ENCODE measurements at places on chromosomes 2 and 18.

DNA sequence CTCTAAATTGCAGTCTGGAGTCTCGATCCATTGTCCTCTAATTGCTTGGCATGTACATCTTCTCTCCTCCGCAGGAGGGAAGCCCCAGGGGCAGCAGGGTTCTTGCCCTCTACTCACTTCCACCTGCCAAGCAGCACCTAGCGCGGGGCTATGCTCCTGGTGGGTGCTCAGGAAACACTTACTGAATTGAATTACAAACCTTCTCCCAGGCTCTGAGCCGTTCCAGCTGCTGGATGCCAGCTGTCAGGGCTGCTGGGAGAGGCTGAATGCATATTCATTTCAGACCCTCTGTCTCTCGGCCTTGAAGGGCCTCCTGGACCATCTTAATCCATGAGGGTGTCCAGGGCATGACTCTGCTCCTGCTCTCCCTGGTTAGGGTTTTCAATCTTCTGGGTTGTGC lies 94.0 kb downstream of the CELF4 start:
- no peak for DNase-seq

DNA sequence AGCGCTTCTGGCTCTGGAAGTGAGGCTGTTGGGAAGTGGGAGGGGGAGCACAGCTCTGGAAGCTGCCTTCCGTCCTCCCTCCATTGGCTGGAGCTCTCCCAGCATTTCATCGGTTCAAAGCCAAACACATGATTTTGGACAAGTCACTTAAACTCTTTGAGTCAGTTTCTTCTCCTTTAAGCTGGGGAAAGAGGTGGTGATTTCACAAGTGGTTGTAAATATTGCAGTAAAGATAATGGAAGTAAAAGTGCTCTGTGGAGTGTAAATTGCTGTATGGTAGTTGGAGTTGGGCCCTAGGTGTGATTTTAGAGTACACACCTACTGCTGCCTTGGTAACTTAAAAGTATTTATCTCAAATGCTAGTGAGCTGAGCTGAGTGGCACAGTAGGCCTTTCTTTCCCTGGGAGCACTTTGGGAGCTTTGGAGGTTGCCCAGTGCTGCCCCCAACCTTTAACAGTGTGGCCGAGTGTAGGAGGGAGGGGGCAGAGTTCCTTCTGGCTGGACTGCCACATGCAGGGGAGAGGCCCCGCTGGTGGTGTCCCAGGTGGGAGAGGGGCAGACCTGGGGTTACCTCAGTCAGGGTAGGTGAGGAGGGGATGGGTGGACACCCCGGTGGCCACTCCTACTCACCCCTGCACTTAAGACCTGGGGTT lies 54.7 kb downstream of the ASAP2 start:
- DNase-seq: no peak

- no peak for DNase-seq
Measured at GRCh38 chr2:37096568-37096967, 12.2 kb downstream of the GPATCH11 start.

- peak; percentile 87 for DNase-seq
Measured at GRCh38 chr2:105324732-105325131, 4.8 kb downstream of the TGFBRAP1 start.

GRCh38 chr2:186543561-186544131 lies 46.2 kb upstream of the ITGAV start:
- peak; percentile 80 for DNase-seq

DNA sequence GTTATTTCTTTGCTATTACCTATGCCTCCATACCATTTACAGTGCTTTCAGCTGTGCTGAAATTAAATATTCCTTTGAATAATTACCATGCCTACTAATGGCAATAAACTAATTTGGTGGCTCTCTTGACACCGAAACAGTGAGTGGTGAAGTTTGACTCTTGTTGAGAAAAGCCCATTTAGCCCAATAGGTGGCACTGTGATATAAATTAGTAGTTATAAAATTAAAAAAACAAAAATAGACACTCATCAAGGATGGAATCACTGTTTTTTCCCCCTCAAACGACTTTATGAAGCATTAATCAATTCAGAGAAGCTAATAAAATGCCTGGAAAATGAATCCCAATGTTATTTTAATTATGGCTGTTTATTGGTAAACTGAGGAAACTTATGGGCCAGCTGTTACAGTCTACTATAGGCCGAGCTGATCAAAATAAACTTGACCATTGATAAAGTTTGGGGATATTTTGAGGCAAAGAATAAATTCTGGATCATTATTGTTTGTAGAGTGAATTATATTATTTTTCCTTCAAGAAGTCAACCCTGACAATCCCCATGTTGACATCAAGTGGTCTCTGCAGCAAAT lies 339.6 kb downstream of the TRIB2 start:
- DNase-seq: peak; percentile 12

DNA sequence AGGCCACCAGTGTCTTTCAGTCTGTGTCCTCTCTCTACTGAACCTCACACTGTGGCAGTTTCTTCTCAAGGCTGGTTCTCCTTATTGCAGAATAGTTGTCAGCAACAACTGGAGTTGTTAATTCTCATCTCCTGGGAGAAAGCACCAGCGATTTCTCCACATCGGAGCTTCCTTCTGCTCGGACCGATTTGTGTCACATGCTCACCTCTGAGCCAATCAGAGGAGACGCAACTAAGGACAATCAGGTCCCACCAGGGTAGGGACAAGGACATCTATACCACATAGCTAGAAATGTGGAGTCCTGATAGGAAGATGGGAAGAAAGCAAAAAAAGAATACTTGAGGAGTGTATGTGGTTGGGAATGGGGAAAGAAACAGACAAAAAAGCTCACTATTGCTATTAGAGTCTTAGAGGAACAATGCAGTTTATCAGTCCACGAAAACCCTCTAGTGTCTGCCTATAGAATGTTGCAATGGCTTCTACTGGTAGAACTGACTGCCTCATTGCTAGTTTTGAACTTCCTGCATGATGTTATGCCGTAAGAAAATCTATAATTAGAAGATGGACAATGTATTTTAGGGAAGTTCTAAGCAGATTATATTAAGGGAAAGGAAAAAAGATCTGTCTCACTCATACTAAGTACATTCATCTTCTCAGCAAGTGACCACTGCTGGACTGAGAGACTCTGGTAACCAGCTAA lies 169.7 kb downstream of the CDCA7 start:
- DNase-seq: no peak

- DNase-seq: no peak
Measured at GRCh38 chr2:70999362-70999761, 4.7 kb upstream of the TEX261 start.

DNA sequence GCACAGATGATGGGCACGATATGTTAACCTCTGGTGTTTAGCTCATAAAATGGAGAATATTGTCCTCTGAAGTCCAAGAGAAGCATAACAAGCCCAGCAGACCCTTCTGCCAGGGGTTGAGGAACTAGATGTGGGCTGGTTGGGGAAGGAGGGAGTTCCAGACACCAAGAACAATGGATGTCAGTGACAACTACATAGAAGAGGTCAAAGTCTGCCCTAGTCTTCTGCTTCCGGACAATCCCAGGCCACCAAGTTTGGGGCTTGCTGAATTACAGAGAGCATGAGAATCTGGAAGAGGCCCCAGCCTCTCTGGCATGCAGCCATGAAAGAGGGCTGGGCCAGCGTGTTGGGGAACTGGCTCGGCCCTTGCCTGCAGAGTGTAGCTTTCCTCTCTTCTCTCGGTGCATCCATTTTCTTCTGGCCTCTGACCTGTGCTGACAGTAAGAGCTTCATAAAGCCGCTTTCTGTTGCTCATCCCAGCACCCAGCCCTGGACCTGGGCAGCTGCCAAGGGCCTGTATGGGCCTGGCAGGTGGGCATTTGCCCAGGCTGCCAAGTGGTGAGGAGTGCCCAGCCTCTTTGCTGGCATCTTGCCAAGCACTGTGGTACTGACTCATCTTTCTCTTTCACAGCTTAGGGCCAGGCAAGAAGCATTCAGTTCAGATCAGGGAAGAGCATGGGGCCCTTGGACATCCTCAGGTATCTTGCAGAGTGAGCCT lies 14.6 kb upstream of the LAPTM4A start:
- peak; percentile 65 for DNase-seq

DNA sequence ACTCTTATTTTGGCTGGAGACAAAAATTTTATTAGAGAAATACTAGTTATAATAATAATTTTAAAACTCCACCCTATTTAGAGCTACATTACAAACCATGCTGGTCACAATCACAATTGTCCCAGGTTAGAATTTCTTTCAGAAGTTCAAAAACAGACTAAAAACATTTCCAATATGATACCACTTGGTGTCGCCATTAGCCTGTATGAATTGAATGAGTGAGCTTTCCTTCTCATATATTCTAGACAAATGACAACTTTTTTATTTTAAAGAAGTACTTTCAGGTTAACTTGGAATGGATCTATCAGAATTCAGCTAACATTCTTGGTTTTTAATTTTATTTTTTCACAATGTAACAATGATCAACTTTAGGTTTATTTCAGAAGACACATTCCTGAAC lies 48.0 kb downstream of the SERPINB8 start:
- peak; percentile 29 for DNase-seq

DNA sequence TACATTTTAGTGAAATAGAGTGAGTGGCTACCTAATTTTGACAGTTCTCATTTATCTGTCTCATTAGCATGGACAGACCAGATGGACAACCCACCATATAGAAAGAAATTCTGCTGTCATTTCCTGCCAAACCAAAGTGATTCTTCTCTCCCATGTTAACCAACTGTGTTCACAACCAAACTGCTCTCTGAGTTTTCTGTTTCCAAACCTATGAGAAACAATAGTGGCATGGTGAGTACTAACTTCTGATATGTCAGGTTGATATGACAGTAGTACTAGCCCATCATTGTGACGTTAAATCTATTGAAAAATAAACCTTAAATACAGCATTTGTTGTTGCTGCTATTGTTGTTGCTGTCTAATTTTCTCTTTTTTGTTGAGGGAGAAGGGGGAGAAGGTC lies 72.7 kb downstream of the IKZF2 start:
- DNase-seq: no peak

DNA sequence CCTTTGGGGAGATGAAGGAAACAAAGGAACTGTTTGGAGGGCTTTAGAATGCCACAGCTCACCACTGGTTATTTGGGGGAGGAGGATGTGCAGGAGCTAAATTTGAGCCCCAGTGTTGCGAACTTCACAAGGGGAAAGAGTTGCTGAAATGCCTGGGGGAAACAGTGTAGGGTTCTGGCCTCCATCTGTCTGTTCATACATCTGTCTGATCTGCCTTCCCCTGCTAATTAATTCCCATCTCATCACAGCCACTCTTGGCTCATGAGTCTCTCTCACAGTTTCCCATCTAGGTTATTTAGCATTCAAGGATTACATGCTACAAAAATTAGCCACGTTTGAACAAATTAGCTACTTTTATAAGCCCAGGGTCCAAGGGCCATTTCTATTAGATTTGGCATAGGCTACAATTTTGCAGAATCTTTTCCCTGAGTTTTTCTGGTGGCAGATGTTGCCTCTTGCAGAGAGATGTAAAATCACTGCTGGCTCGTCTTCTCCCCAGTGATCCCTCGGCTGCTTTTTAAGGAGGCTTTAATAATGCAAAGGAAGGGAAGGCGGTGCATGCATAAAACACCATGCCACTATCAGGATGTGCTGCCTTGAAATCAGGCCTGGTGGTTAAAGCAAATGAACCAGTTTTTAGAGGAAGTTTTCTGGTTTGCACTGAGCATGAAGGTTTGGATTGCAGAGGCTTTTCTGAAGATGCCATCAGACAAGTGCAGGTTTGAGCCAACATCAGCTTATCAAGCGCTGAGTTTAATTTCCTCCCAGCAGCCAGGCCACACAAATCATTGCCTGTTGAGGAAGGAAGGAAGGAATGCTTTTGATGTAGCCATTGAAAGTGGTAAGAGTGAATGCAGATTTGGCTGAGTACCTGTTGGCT lies 35.0 kb downstream of the ADD2 start:
- DNase-seq: no peak

Measured in fibroblast of skin of back (primary cell).